Activated CD8-positive, alpha-beta memory T cell treated with anti-CD3 and anti-CD28 coated beads, Interleukin-2, amount 50 U/mL, for 48 hours (primary cell): ENCODE measurements at places on chromosomes 6 and 20.

- DNase-seq, result no peak
Observed at GRCh38 chr6:77487808-77488425, 24.6 kb upstream of the HTR1B start.

DNA sequence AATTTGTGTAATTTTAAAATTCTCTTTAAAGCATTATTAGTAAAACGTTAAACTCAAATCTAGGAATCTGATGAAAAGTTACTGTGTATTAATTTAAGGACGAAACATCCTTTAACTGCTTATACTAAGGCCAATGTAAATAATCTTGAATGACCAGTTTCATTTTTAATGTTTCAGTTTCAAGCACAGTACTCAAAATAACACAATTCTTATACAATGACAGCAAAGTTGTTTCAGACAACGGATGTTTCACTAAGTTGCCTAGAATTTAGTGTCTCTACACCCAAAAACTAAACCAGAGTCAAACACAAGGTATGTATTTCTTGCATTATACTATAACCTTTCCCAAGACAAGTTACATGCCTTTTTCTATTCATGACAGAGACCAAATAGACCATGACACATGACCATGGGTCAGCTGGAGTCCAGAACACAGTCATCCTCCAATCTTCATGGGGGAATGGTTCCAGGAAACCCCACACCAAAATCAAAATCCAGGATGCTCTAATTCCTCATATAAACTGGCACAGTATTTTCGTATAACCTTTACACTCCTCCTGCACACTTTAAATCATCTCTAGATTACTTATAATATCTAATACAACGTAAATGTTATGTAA is 7.7 kb downstream of the PHIP start:
- no peak for DNase-seq

- no peak for DNase-seq
Observed at GRCh38 chr6:166629628-166630027, 2.6 kb upstream of the RPS6KA2 start.

GRCh38 chr6:13678255-13678983 is 33.2 kb downstream of the RANBP9 start:
- no peak for DNase-seq

- no peak for DNase-seq
Observed at GRCh38 chr6:7732228-7732627, 6.3 kb downstream of the BMP6 start.

- no peak for DNase-seq
Observed at GRCh38 chr6:121767211-121767610, 331.8 kb downstream of the GJA1 start.

GRCh38 chr6:112466373-112467151 is 119.4 kb downstream of the RFPL4B start:
- DNase-seq, result no peak

- no peak for DNase-seq
Observed at GRCh38 chr20:19256085-19256484, 43.6 kb downstream of the SLC24A3 start.

- no peak for DNase-seq
Observed at GRCh38 chr20:991850-992249, 10.3 kb downstream of the RSPO4 start.

GRCh38 chr20:34952671-34953070 is 2.9 kb downstream of the GSS start:
- no peak for DNase-seq

DNA sequence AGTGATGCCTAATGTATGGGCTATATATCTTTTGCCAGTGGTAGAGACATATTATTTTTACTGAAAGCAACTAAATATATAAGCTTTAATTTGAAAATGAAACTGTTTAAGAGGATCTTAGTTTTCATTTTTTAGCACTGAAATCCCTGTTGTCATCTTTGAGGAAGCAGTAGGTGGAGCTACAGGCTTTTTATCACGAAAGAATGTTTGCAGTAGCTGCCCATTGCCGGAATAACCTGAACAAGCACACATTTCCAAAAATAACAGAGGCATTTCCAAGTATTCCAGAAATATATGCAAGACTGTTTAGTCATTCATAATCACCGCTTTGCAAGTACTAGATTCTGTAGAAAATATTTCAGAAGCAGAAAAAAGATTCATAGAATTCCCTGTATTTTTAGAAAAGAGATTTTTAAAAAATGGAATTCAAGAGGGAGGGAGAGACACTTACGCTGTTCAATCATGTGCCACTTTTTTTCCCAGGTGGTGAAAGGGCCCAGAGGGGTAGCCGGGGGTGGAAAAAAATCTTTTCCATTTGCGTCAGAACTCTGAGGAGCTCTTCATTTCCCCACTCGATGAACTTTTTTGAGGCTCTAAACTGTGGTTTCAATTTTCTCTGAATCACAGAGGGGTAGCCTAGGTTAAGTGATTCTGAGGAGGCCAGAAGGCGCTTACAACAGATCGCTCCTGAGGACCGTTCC is 142.5 kb upstream of the FERMT1 start:
- DNase-seq, result no peak

GRCh38 chr6:38524436-38525145 is 115.1 kb downstream of the BTBD9 start:
- no peak for DNase-seq

DNA sequence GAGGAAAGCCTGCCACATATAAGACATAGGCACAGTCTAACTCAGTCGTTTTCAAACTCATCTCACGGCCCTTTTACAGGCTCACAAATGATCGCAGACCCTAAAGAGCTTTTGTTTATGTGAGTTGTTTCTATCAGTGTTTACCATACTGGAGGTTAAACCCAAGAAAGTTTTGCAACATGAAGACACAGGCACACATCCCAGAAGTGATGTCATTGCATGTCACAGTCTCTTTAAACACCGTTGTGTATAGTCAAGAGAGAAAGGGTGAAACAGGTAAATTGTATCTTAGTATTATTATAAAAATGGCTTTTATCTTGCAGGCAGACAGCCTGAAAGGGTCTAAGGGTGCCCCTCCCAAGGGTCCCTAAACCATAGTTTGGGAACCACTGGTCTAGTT is 96.7 kb downstream of the BACH2 start:
- DNase-seq, result no peak

- no peak for DNase-seq
Observed at GRCh38 chr6:23601811-23602345, 524.1 kb upstream of the NRSN1 start.

DNA sequence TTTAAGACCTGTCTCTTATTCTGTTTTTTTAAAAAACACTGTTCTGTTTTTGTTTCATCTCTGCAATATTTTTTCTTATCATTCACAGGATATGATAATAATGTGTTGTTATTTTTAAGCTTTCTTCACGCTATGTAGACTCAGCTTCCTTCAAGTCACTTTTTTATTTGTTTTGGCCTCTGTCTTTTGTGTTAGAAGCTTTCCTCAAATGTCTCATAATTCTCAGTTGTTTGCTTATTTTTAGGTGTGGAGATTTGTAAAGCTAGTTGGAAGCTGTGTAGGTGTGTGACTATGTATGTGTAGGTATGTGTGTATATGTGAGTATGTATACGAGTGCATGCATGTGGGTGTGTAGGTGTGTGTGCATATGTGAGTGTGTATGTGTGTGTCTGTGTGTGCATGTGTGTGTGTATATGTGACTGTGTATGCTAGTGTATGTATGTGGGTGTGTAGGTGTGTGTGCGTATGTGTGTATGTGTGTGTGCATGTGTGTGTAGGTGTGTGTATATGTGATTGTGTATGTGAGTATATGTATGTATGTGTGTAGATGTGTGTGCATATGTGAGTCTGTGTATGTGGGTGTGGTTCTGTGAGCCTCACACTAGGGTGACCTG is 16.3 kb upstream of the VEGFA start:
- DNase-seq, result peak; percentile 15

DNA sequence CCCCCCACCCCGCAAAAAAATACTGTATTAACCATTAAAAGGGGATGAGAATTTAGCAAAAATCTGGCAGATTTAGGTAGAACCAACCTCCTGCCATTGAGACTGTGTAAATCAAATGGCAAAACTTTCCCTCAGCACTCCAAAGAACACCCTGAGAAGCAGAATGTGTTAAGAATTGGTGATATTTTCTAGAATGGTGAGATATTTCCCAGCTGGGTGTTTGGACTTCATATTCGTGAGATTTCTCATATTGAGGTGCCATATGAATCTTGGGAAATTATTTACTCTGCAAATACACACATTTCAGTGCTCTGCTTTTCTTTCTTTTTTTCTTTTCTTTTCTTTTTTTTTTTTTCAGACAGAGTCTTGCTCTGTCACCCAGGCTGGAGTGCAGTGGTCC is 66.3 kb upstream of the FOXO3 start:
- no peak for DNase-seq

- no peak for DNase-seq
Observed at GRCh38 chr20:57605045-57605444, 15.2 kb downstream of the ZBP1 start.

DNA sequence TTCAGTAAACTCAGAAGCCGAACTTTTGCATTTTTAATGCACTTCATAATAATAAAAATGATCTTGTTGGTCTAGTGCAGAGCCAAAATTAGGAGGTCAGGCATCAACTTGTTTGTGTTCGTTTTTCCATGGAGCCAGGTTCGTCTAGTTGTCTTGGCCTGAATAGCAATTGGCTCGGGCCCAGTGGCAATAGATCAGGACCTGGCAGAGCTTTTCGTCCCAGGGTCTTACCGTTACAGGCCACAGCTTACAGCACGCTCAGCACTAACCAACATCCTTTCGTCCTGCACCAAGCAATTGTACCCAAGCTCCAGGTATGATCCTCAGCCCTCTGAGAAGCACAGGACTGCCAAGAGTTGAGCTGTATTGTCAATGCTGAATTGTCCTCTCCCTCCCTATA is 240.5 kb upstream of the PLN start:
- no peak for DNase-seq

- DNase-seq, result no peak
Observed at GRCh38 chr6:145266432-145267075, 468.8 kb downstream of the EPM2A start.

DNA sequence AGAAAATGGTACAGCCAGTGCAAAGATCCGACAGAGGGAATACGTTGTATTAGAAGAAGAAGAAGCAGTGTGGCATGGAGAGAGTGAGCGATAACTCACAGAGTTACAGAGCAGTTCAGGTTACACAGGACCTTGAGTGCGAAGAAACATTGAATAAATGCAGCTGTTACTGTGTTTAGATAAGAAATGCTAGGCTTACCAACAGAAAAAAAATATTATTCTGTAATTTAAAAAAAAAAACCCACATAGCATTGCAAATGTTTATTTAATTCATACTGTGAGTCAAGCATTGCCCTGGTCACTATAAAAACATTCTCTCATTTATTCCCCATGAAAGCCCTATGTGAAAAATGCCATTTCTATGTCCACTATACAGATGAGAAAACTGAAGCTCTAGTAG is 373.4 kb upstream of the EPHA7 start:
- no peak for DNase-seq

DNA sequence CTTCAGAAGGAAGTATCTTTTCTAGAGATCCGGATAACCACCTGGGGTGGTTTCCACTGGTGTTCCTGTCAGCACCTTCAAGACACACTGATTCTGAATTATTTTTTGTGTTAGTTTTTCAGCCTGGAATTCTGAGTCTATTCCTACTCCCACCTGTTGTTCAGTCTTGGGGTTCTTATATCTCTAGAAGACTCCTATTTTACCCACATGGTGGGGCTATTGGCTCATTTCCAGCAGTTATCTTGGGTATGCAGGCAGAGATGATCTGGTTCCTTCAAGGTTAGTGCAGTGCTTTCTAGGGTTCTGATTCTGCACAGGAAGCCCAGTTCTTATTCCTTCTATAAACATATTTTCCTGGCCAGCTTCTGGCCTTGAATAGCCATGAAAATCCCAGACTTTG is 175.6 kb upstream of the PDE7B start:
- DNase-seq, result no peak

- DNase-seq, result no peak
Observed at GRCh38 chr20:64010711-64011237, 25.2 kb upstream of the C20orf204 start.

DNA sequence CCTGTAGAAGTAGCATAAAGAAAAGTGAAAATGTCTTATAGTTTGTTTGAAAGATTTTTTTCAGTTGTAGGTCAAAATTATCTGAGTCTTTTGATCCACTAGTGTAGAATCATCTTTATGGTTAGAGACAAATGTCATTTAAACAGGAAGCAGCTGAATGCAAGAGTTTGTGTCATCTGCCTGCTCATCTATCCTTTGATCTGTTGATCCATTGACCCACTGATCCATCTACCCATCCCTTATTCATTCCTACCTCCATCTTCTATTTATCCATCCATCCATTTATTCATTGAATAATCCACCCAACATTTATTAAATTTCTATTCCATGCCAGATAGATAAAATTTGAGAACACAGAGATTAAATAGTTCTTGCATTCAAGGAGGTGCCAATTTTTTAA is 62.6 kb downstream of the MKKS start:
- no peak for DNase-seq

GRCh38 chr6:45803071-45803470 is 212.6 kb downstream of the CLIC5 start:
- no peak for DNase-seq

DNA sequence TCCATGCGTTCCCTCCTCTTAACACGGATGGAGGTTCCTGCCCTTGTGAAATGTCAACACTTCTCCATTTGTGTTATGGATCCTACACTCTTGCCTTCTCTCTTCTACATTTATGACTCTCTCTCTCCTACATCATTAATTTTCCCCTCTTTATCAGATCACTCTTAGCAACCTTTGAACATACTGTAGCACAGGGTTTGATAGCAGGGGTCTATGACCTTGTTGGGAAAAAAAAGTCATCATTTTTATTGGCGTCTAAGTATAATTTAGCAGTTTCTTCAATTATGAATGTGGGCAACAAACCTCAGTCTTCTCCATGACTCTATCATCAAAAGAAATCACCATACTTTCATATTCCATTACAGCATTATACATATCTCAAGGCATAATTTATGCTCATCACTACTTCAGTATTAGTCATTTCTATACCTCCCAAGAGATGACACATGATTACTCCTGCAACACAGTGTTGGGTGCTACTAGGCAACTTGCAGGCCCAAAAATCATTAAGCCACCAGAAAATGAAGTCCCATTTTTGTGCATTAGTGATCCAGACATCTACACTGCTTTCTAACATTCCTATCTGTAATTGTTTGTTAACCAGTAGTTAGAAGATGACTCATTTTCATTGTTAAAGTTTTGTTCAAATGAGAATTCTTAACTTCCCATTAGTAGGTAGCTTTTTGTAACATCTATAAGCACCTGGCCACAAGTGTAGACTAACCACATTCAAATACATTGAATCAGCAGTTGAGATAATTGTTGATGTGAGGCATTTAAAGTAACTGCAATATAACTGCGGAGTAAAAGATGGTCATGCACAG is 9.5 kb downstream of the CYP39A1 start:
- DNase-seq, result no peak
